Body of pancreas (tissue), 4 donors: ENCODE measurements at places on chromosomes 4 and X.

- no peak for DNase-seq
Measured at GRCh38 chr4:5165420-5166369, 114.4 kb downstream of the STK32B start.

DNA sequence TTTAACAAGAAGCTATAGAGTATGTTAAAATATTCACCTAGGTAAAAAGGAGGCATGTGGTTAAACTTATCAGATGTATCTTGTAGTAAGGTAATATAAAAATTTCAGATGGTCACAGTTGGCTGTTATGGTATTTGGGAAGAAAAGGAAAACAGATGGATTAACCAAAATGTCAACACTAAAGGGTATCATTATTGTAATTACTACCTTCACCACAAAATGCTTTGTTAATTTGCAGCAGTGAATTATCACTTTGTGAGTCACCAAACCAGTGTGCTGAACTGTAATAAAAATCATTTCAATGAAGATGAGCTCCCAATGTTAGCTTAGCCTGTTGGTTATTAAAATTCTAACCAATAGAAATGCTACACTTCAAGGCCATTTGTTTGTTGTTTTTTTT, 233.9 kb downstream of the RPA4 start:
- no peak for DNase-seq

- no peak for DNase-seq
Measured at GRCh38 chr4:86448871-86449270, 89.0 kb upstream of the MAPK10 start.

DNA sequence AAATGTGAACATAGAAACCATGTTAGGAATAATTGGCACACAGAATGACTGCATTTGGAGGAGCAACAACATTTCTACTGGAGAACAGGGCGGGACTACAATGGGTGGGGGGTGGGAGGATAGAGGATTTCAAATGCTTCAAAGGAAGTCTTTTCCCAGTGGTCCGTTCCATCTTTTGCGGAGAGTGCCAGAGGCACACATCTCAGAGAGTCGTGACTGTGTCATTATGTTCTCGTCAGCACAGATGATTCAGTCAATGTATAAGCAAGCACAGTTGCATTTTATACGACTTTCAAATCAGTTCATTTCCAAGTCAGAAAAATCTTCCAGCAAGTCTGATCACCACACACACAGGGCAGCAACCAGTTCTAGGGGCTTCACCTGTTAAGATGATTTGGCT, 22.7 kb upstream of the GPR50 start:
- DNase-seq: no peak

GRCh38 chr4:139530833-139531427, 25.1 kb downstream of the SETD7 start:
- DNase-seq: peak; percentile 59

DNA sequence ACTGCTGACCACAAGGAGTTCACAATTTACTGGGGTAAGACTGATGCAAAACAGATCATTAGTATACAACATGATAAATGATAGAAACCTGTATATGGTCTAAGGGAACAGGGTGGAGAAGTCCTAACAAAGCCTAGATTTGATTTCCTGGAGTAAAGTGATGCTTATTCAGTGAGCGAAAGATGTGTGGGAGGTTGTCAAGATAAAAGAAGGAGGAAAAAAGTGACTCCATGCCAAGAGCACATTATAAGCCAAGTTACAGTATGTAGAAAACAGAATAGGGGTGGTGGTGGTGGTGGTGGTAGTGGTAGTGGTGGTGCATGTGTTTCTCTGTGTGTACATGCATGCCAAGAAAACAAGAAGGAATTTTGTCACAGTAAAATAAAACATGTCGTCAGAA, 325.2 kb downstream of the MAPK10 start:
- DNase-seq: no peak

DNA sequence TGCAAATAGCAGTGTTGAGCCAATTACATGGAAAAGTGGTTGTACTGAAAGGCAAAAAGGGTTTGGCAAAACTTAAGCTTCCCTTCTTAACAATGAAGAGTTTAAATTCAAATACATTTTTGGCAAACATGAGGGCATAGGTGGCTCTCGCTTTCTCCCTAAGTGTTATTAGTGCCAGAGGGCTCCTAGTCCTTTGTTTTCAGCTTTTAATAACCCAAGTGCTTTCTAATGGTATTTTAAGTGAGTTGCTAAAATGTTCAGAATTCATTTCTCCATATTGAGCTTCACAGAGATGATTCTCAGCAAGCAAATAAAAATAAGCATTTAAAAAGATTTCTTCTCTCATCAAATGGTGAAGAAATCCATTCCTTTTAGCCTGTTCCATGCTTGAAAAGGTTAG, 123.7 kb downstream of the HS6ST2 start:
- no peak for DNase-seq

DNA sequence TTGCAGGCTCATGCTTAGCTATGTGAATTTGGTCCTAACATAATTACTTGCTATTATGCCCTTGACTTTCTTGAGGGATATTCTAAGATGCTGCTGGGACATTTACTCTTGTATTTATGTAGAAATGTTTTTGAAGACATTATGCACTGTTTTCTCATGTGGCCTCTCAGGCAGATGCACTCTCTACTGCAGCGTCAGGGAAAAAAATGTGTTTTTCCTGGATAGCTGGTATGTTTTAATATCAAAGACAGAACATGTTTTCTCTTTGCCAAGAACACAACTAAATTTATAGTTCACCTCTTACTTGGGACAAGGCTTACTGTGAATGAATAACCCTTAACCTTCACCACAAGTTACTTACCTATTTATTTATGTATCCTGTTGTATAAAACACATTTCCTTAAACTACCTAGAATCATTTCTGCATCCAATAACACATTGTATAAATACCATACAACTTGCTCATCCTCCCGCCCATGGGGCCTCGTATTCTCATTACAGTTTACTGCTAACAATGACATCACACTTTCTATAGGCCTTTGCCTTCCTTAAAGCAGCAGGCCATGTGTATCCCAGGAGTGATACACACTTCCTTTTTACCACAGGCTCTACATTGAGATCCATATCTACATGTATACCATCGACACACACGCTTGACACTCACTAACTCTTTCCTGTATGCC, 178.7 kb downstream of the SLIT2 start:
- no peak for DNase-seq

DNA sequence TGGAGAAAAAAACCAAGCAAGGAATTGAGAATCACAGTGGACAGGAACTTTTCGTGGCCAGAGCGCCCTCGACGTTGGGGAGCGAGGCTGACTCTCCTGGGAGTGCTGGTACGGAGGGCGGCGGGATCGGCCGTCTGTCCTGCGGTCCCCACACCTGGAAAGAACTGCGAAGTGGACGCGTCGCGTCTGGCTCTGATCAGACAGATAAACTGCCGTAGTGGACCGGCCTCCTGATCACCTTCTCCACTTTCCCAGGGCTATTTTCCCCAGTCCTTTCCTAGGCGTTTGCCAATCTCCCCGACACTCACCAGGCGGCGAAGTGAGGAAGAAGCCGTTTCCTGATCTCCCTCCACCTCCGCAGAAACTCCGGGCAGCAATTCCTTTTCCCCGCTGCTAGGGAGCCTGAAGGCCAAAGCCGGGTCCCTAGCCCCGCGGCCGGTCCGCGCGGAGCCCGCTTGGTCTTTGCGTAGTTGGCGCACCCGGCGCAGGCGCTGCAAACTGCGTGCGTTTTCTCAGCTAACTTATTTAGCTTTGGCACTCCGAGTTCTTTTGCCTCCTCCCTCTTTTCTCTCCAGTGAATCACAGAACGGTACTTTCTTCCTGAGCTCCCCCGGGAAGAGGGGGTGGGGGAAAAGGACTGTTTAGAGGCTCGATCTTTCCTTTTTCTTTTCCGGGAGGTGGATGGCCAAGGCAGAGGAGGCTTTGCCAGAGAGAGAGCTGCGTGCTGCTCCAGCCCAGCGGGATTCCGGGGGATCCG, at the start of gene ARSJ:
ARSJ (minus strand) TSS at position 500 of the 757 bp plus-strand sequence. CDS start 813 bp downstream, outside the sequence.
- DNase-seq: peak; percentile 59

DNA sequence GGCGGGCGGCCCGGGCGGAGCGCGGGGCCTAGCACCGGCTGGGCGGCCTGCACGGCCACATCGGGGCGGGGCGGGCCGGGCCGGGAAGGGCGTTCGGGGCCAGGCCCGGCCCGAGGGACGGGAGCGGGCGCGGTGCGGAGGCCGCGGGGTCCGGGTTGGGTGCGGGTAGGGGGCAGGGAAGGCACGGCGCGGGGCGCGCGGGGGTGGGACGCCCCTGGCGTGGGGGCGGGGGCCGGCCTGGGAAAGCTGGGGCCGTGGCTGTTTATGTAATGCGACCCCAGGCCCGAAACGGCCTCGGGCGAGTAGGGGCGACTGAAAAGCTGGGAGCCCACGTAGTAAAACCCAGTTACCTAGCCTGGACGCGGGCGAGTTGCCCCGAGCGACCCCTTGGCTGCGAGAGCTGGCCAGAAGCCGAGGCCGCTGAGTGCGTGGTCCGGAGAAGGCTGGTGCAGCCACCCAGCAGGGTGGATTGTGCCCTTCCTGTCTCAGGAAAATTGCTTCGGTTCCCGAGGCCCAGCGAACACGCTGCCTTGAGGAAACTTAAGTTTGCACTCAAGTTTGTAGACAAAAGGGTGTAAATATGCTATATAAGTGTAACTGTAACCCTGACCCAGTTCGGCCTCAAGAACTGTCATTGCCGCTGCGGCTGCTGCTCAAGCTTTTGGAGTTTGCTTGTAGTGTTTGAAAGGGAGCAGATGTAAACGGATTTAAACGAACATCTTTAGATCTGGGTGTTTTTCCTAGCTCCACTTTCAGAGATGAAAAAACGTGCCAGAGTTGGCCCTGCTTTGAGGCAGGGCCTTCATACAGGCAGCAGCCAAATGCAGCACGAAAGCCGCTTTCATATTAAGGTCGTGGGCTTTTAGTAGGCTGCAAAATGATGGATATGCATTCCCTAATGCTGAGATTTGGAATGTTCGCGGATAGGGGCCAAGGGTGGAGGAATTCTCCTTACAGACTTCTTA, 674 bp downstream of the SEC24B start:
- peak; percentile 48 for DNase-seq

- DNase-seq: no peak
Measured at GRCh38 chrX:65607070-65607742, 60.2 kb upstream of the MSN start.

GRCh38 chrX:8413279-8413678, 51.4 kb upstream of the VCX3B start:
- no peak for DNase-seq

- no peak for DNase-seq
Measured at GRCh38 chr4:128853741-128854140, 44.2 kb downstream of the JADE1 start.

GRCh38 chr4:159296061-159296460, 193.2 kb downstream of the RAPGEF2 start:
- DNase-seq: no peak

- DNase-seq: no peak
Measured at GRCh38 chr4:118881512-118882146, 7.0 kb upstream of the SYNPO2 start.

GRCh38 chr4:15683143-15683495, 1.5 kb downstream of the FAM200B start:
- DNase-seq: no peak

DNA sequence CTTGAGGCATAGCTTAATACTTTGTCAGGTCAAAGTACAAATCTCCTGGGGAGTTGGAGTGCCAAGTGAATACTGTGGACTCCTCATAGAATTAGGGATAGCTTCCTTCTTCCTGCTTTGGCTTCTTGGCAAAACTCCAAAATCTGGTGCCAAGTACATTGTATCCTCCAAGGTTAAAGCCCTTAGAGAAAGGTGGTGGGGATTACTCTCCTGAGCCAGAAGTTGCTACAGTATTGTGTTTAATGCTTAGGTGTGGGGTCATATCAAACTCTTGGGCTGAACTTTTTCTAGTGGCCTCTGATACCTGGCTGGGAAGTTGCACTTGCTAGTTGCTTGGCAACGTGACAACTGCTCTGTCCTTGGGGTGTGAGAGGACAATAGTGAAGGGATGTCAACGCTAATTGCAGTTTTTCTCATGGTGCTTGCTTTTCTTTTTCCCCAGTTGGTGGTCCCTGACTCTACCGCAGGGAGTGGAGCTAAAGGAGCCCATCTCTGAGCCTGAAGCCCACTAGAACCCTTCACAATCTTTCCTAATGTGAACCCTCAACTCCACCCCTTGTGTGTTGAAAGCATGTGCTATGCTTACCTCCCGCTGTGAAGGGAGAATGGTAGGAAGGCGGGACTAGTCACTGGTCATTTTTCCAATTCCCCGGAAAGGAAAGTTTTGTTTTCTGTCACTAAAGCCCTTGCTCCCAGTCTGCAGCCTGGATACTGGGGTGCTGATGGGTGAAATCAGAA, 35.5 kb downstream of the DLG3 start:
- DNase-seq: peak; percentile 60

DNA sequence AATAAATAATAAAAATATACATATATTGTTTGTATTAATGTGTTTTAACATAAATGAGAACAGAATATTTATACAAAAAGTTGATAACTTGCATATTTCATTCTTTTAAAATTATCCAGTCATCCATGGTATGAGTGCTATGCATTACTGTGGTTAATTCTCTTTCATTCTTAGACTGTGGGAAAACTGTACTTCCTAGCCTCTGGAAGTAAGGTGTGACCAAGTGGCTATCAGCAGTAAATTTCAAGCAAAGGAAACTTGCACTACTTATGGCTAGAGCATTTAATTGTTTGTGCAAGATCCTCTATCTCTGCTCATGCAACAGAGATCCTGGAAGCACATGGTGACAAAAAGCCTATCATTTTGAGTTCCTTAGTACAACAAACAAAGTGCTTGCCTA, 1054.5 kb upstream of the PABPC4L start:
- no peak for DNase-seq

DNA sequence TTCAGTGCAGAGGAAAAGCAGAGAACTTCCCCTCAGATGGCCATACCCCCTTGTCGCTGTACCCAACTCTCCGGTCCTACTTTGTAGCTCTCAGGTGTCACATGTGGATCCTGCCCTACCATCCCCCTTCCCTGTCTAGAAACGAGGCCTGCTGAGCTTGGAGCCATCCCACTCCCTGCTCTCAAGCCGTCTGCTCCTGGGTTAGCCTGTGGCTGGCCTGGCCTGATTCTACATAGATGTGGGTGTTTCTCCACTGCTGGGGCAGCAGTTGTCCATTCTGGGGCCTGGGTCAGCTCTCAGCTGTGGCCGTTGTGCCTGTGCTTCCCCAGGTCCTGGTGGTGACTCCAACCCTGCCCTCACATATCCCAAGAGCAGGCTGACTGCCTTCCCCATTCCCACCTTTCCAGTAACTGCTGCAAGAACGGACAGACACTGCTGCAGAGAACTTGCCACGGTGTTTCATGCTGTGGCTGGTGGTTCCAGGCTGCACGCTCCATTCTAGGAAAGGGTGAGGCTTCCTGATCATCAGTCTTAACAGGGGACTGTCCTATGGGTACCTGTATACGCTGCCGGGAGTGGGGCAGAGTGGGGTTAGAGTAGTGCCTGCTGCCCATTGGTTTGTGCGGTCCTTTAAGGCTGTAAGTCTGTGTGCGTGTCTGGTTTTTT, 3.6 kb downstream of the IL9R start:
- no peak for DNase-seq

GRCh38 chr4:154911097-154911496, 130.0 kb downstream of the RBM46 start:
- no peak for DNase-seq

GRCh38 chr4:31877429-31877828, 1157.3 kb downstream of the PCDH7 start:
- no peak for DNase-seq

GRCh38 chrX:150627957-150628356, 59.5 kb downstream of the MTM1 start:
- DNase-seq: no peak

GRCh38 chr4:173091362-173091761, 77.2 kb upstream of the GALNT7 start:
- no peak for DNase-seq

GRCh38 chr4:156898373-156899117, 73.1 kb downstream of the PDGFC start:
- no peak for DNase-seq
